ENCODE measurements at places on chromosomes 1 and 21.

GRCh38 chr1:176811511-176812288 lies 348.7 kb downstream of the PAPPA2 start:
- DNase-seq = no peak

DNA sequence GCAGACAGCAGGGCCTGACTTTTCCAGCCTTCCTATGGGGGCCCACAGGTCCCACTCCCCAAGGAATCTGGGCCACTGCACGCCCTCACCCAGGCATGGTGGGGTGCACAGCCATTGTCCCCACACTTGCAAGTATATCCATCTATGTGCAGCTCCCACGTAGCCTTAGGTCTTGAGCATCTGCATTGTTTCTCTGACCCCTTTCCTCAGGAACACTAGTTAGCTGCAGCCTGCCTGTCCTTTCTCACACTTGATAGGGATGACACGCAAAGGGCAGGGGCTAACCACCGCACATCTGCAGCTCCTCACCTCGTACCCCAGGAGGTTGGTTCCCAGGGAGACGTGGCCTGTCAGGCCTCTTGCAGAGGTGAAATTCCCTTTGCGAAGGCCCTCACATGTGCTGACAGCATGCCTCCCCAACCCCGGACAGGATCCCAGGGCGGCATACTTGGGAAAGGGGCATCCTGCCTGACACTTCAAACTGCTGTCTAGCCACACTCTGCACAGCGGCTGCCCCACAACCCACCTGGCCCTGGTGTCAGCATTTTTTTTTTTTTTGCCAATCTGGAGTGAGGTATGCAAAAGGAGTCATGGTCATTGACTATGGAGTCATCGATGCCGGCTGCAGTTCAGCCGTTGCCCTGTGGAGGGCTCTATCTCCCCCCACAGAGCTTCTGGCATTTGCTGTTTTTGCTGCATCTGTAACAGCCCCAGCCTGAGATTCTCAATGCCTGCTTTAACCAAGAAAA lies 5.0 kb downstream of the JMJD4 start:
- DNase-seq = no peak

DNA sequence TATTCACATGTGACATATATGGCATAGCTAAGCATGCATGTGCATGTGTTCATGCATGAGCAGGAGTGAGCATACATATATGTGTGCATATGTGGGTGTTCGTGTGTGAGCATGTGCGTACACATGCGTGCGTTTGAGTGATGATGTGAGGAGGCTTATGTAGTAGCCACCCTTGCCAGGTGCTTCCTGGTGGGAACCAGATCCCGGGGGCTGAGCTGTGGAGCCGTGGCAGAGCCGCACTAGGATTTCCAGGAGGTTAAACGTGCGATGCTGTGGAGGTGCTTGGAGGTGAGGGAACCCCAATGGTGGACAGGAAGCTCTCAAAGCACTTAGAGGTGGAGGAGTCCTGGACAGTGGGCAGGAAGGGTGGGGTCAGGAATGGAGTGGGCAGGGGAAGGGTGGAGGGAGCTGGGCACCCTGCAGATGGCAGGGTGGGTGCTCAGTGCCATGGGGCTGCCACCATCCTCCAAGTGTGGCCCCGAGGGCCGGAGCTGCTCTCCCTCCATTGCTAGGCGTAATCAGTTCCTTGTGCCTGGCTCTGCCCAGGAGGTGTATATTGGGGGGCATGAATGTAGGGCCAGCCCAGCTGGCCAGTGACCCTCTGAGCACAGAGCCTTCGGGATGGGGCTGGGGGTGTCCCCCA lies 48.5 kb downstream of the COL18A1 start:
- no peak for DNase-seq

GRCh38 chr1:156624814-156625435 lies 5.7 kb downstream of the HAPLN2 start:
- no peak for DNase-seq

DNA sequence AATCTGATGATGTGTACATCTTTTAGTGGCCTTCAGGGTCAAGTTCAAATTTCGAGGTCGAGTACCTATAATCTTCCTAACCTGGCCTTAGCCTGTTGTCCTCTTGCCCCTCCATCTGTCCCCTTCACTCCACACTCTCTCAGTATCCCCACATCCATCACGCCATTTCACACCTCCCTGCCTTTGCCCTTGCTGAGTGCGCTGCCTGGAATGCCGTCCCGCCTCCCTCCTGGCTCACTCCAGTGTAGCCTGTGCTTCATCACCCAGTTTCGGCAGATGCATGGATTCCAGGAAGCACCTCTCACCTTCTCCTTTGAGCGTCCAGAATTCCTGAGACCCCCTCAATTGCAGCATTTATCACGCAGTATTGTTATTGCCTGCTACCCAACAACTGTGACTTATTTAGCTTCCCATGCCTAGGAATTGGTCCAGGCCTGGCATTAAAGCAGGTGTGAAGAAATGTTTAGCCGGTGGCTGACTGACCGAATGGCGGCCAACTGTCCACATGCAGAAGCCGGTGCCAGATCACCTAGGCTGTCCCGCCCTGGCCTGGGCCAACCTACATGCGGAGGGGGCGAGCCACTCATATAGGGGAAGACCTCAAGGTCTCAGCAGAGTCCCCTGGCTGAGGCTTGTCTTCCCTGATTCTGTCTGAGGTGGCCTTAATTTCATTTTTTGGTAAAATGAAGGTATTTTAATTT lies 34.5 kb downstream of the MYOM3 start:
- no peak for DNase-seq

- no peak for DNase-seq
These were observed 159.4 kb downstream of the BARHL2 start for GRCh38 chr1:90557706-90558105.

DNA sequence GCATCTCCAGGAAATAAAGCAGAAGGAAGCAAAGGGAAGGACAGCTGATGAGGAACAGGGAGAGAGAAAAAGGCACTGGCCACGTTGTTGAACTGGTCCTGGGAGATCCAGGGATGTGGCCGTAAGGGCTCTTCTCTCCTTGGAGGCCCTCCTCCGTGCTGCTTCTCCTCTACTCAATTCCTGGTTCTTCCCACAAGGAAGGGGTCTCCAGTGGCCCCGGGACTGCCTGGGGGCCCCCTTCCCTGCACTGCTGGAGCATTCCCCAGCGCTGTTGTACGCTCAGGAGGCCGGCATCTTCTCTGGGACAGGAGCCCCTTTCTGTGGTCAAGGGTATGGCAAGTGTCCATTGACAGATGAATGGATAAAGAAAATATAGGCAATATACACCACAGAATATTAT lies 88.5 kb upstream of the TLR5 start:
- no peak for DNase-seq

GRCh38 chr1:24547195-24547594 lies 8.7 kb upstream of the NCMAP start:
- DNase-seq = no peak

- DNase-seq = no peak
These were observed 123.7 kb downstream of the DISC1 start for GRCh38 chr1:231750296-231750695.

- no peak for DNase-seq
These were observed at the start of gene PTPN7 for GRCh38 chr1:202160377-202160940. PTPN7 (minus strand) TSS chr1:202160602; CDS start chr1:202159402, 1,200 bp downstream.

DNA sequence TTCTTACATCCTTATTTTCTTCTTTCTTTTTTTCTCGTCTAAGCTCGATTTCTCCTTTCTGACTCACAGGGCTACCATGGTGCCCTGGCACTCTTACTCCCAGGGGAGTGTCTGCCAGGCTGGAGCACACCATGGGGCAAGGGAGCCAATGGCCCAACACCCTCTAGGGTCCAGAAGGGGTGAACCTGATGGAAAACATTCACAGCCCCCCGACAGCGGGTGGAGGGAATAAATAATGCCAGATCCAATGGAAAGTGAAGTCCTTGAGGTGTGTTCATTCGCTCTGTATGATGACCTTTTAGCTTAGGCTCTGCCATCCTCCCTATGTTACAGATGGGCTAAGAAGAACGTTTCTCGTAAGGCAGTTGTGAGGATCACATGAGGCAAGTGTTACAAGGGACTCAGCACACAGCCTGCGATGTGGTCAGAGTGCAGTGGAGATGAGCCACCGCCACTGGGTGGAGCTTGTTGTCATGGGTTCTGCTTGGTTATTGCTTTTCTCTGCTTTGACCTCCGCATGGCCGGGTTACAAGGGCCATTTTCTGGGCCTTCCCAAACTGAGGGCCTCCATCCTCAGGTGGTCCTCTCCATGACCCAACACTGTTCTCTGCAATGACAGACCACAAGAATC lies 3.5 kb upstream of the FCMR start:
- DNase-seq = no peak

DNA sequence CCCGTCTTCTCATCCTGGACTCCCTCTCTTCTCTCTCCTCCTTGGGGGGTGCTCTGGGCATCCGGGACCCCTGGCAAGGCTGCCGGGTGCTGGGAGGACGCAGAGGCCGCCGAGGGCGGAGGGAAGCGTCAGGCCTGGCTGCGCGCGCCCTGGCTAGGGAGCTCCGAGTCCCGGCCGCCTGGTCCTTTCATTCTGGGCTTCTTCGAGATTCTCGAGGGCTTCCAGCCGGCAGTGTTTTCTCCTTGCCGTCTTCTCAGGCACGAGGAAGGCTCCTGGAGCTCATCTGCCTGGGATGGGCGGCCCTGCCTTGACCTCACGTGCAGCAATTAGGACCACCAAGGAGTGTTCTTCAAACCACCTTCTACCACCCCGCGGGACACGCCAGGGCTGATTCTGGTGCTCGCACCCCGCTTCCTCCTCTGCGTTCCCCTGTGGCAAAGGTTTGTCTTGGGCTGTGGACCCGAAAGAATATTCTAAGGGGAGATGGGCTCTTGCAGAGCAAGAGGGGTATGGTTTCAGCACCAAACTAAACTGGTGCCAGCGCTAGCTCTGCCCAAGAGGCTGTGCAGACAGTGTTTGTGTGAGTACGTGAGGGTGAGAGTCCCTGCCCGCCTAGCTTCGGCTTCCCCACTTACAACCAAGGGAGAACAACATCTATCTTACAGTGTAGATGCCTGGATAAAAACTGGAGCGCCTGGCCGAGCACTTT lies 36.5 kb downstream of the PIK3CD start:
- DNase-seq = no peak

GRCh38 chr21:31780944-31781343 lies 49.0 kb upstream of the SCAF4 start:
- no peak for DNase-seq

DNA sequence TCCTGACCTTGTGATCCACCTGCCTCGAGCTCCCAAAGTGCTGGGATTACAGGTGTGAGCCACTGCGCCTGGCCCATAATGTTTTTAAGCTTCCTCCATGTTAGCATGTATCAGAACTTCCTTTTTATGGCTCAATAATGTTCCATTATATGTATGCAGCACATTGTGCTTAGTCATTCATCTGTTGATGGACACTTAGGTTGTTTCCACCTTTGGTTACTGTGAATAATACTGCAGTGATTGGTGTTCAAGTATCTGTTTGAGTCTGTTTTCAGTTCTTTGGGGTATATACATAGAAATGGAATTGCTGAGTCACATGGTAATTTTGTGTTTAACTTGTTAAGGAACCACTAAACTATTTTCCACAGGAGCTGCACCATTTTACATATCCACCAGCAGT lies 17.7 kb downstream of the CMPK1 start:
- no peak for DNase-seq

- no peak for DNase-seq
These were observed 1.2 kb downstream of the HMGCS2 start for GRCh38 chr1:119767486-119767885.

DNA sequence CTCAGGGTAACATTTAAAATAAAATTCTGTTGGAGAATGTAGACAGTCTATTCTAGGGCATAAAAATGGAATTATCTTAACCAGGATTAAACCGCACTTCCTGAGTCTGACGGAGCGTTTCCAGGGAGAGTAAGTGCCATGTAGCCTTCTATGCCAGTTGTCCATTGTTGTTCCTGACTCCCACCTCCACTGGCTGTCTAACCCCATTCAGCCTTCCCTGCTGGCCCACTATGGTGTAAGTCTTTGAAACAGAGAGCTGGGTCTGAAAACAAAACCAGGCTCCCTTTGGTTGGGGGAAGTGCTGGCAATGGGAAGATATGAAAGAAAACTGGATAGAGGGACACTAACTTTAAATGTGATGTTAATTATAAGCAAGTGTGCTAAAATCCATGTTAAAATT lies 71.2 kb upstream of the CNN3 start:
- no peak for DNase-seq

- DNase-seq = no peak
These were observed 2.7 kb downstream of the CSRP1 start for GRCh38 chr1:201504179-201504631.

DNA sequence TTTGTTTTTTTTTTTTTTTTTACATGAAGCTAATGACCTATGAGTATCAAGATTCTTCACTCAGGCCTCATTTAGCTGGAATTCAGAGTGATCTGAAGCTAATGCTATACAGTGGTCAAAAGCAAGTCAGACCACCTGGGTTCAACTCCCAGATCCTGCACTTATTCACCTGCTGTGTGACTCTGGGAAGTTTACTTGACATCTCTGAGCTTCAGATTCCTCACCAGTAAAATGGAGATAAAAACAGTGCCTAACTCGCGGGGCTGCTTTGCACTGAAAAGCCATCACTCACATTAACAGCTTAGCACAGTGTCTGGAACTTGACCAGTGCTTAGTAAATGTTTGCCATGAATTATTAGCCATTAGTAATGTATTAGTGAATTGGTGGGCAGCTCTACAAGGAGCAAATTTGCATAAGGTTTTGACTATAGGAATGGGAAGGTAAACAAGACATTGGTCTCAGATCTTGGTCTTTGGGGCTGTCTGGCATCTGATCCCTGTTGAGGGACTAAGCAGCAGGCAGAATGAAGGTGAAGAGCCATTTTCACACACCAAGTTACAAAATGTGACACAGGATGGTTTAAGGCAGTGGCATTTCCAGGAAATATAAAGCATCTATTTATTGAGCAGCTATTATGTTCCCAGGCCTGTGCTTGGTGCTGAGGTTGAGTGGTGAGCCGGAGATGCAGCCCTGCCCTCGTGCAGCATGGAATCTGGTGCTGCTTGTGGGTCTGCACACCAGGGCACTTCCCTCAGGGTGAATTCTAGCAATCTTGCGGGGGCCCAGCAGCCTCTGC lies 291.3 kb downstream of the RRAGC start:
- DNase-seq = no peak

DNA sequence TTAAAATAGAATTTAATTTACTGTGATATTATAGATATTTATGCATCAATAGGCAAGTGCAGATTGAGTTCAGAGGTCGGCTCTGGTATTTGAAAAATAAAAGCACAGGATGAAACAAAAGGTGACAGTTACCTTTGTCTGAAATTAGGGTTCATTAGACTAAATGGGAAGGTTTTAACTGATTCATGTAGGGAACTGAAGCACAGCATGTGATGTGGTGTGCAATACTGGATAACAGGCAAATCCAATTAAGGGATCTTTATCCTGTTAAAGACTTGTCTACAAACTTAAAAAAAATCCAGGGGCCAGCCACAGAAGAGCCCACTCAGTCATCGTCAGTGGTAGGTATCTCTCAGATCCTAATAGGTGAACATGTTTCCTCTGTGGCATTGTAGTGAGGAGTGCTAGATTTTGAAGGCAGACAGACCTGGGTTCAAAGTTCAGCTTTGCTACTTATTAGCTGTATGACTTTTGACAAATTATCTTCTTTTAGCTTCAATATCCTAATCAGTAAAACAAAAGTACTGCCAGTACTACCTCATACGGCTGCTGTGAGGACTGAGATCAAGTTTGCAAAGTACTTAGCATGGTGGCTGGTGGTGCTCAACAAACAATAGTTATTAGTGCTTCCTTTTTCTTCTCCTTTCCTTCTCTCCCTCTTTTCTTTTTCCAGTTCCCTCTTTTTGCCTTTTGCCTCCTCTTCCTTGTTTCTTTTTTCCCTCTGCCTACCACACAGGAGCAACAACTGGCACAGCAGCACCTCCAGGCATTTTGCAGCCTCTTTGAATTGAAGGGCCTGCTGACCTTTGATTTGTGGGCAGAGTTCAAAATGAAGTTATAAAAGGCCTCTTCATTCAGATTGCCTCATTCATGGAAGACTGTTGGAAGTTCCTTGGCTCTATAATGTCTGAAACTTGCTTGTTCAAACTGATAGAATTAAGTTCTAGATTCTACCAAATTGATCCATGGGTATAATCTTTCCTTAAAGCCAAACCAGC lies 44.9 kb upstream of the FOXD3 start:
- no peak for DNase-seq

Data from esophagus squamous epithelium (tissue), 5 donors.